ENCODE measurements at places on chromosomes 5 and 9.

- DNase-seq, result no peak
These were observed 500.1 kb upstream of the SGCD start for GRCh38 chr5:155826611-155827507.

DNA sequence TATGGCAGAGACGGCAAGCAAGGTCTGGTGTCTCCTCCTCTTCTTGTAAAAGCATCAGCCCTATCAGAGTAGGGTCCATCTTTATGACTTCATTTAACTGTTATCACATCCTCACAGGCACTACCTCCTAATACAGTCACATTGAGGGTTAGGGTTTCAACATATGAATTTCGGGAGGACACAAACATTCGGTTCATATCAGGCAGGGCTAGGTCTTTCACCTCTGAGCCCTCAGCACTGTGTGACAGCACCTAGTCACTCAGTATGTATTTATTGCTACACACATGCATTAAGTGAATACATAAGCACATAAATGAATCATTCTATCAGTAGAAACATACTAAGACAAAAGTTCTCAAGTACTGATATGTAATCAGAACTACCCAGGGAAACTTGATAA lies 9.4 kb upstream of the BTF3 start:
- DNase-seq, result no peak

DNA sequence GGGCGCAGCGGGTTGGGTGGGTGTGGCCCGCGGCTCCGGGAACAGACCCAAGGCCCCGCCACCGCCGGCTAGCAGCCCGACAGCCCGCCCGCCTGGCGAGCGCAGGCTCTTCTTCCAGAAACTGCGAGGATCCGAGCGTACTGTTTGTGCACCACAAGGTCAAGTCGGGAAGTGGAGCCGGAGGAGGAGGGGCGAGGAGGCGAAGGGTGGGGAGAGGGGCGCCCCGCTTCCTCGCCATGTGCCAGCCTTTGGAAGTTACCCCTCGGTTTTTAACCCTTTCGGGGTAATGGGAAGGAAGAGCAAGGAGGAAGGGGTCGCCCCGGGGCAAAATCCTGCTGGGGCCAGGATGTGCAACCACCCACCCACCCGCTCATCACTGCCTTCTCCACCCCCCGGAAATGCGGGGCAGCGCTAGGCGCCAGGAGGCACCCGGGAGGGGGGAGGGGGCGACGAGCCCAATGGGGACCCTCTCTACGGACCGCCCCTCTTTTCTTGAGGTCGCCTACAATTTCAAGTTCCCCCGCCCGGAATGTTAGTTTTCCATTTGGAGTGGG lies 1.1 kb upstream of the JADE2 start:
- DNase-seq, result peak; percentile 86

- no peak for DNase-seq
These were observed 2.2 kb downstream of the PLCXD3 start for GRCh38 chr5:41508186-41508585.

DNA sequence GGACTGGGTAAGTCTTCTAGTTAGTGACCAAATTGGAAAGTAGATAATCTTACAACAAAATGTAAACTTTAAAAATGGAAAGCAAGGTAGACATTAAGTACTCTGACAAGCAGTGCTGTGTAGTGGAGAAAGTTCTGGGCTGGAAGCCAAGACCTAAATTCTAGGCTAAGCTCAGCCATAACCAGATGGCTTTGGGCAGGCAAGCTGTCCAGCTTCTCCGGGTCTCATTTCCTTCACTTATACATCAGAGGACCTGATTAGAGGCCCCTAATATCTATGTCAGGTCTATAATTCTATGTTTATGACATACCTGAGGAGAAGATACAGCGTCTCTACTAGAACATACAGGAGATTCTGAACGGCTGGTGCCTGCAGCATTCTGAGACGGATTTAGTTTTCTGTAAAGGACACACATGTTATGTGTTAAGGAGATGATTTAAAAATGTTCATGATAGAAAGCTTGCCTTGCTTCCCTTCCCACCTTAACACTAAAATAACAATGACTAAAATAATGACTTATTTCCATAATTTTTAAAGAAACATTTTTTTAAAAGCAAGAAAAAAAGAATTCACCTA lies 61.2 kb downstream of the ELL2 start:
- DNase-seq, result no peak

GRCh38 chr5:135827965-135828781 lies 6.3 kb upstream of the SLC25A48 start:
- DNase-seq, result no peak

- peak; percentile 79 for DNase-seq
These were observed 12.9 kb downstream of the CXCL14 start for GRCh38 chr5:135565725-135566421.

DNA sequence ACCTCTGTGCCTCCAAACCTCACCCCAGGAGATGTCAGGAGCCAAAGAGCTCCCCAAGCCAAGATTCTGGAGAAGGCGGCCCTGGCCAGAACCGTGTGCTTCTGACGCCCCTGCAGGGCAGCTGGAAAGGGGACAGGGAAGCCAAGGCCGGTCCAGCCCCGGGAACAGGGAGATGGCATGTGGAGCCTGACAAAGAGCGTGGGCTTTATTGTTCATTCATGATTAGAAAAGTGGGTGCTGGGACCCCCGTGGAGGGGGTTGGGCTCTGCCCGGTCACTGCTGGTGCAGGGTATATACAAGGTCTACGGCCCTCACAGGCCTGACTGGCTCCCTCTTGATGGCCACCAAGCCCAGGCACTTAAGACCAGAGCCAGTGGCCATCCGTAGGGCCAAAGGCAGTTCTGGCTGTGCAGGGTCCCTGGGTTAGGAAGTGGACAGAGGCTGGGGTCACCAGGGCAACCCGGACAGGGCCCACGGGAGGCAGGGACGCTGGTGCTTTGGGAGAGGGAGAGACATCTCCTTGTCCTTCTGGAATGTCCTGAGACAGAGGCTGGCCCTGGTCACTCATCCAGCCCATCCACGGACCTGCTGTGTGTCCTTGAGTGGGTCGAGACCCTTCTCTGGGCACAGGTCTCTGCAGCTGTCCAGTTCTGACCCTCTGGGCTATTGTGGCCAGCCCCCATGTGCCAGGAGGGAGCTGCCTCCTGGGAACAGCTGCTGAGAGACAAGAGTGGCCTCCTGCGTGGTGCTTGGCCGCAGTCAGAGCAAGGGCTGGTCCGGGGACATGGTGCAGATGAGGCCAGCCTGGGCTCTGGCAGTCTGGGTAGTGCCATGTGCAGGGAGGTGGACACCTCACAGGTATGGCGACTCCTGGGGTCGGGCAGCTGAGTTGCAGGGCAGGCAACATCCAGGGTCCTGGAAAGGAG lies 12.5 kb downstream of the NINJ1 start:
- DNase-seq, result no peak

GRCh38 chr9:134656334-134657006 lies 14.9 kb downstream of the COL5A1 start:
- no peak for DNase-seq

- peak; percentile 57 for DNase-seq
These were observed 91.7 kb upstream of the SHB start for GRCh38 chr9:38160613-38161215.

DNA sequence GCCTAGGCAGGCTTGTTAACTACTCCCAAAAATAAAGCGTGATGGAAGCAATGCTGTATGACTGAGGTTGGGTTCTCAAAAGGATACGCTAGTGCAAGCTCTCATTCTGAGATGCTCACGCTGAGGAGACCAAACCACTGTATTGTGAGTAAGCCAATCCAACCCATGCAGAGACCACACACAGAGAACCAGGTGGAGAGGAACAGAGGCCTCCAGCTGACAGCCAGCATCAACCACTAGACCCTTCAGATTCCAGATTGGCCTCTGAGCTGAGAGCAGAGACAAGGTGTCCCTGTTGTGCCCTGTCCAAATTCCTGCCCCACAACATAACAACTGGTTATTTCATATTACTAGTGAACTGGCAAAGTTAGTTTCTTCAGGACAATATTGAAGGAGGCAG lies 4.5 kb downstream of the TSTD2 start:
- no peak for DNase-seq

GRCh38 chr9:108445431-108446071 lies 410.2 kb downstream of the ACTL7B start:
- no peak for DNase-seq

GRCh38 chr9:99116003-99116411 lies 11.1 kb downstream of the TGFBR1 start:
- no peak for DNase-seq

DNA sequence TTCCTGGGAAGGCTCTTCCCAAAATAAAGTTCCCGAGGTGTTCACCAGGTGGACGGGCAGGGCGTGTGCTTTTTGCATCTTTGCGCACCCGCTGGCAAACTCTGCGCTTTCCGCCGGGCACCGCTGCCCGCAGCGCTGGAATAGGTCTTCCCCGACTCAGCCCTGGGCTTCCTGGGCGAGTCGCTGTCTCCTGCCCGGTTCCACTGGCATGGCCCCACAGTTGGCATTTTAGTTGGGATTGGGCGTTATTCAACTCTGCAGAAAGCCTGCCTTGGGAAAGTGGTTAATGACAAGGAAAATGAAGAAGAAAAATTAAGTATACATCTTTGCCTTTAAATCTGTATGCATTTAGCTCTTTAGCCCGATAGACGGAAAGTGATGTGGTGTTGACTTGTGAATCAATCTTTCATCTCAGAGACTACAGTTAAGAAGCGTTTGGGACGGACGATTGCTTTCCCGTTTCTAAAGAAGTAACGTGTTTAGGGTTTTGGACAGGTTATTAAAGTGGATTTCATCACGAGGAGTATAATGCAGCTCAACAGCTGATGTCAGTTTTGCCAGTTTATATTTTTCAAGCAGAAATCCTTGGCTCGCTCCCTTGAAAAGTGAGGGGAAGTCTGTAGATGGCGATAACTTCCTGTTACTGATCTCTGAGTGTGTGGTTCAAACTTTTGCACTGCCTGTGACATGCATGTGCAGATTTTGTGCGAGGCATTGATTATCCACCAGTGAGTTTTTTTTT lies 946 bp downstream of the ADCY2 start:
- DNase-seq, result no peak

DNA sequence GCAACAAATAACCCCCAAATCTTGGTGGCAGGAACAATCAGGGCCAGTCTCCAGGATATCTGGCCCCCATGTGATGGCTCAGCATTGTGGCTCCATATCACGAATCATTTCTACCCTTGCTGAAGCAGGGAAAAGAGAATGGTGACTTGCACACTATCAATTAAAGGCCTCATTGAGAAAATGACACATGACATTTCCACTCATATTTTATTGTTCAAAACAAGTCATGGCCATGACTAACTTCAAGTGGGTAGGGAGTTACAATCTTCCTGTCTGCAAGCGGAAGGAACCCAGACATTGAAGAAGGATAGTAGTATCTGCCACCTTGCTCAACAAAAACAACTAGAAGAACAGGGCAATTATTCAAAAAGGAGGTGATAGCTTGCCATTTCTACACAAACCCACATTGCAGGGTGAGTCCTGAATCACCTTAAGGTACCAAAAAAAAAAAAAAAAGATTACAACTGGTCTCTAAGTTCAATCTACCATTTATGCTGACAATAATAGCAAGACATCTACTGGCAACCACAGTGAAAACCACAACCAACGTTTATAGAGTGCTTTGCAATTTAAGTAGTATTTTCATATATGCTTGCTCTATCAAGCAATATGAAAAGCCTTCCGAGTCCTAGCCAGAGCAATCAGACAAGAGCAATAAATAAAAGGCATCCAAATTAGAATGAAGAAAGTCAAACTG lies 186.7 kb upstream of the DAPK1 start:
- no peak for DNase-seq

GRCh38 chr5:126745259-126745992 lies 31.5 kb upstream of the LMNB1 start:
- no peak for DNase-seq

- no peak for DNase-seq
These were observed 204.9 kb downstream of the ZNF462 start for GRCh38 chr9:107067739-107068416.

DNA sequence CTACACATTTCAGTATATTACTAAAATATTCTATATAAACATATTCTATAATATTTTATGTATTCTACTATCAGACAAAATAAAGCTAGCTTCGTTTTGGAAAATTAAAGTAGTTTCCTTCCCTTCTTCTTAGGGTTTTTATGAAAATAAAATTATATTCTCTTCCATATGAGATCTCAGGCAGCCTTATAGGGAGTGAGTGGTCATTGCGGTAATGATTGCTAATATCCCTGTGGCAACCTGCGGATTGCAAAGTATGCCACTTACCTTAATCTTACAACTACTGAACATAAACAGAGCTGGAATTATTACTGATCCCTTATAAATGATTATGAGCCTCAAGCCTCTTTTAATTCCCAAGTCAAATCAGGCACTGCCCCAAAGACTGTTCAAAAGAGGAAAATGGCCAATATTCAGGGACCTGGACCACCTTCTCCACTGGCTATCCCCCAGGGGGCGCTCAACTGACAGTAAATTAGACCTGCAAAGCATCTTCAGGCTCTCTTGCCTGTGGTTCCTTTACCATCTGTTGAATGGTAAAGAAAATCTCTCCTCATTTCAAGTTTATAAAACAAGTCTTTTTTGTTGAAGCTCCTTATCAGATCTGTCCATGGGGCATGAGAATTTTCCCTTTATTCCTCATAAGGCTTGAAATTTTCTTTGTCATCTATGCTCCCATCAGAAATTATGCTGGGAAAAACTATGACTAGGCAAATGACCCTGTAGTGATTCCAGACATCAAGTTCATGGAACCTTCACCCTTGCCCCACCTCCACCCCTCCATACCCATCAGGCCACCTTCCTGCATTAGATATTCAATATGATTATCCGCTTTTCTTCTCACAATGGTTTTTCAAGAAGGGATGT lies 163.9 kb downstream of the CEMIP2 start:
- DNase-seq, result peak; percentile 62

- no peak for DNase-seq
These were observed 17.3 kb upstream of the XPA start for GRCh38 chr9:97714435-97714834.

- peak; percentile 45 for DNase-seq
These were observed 14.2 kb downstream of the NDUFAF2 start for GRCh38 chr5:60959156-60959555.

DNA sequence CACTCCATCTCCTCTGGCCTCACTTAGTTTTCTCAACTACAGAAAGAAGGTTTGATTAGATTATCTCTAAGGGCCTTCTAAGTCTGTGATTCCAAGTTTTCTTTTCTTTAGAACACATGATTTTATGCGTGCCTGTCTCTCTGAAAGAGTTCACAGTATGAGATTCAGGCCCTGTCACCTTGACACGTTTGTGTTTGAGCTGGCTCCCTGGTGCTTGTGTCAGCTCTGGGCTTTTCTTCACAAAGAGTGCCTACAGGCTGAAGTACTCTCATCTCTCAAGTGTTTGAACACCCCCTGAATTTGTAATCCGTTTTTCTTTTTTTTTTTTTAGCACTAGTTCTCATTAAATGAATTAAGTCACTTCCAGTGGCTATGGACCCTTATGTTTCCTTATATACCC lies 306.9 kb upstream of the C9orf72 start:
- DNase-seq, result no peak

Measured in KBM-7 (cell line).